ENCODE measurements at places on chromosomes 4 and X.

GRCh38 chr4:102623622-102624021, 122.5 kb downstream of the NFKB1 start:
- no peaks in the 10 kb centered on the region for H3K27me3 ChIP-seq
- peaks cover 9% of the 10 kb centered on the region for H3K4me1 ChIP-seq
- no peak overlapping the region for H3K27ac ChIP-seq
- no peak for DNase-seq

DNA sequence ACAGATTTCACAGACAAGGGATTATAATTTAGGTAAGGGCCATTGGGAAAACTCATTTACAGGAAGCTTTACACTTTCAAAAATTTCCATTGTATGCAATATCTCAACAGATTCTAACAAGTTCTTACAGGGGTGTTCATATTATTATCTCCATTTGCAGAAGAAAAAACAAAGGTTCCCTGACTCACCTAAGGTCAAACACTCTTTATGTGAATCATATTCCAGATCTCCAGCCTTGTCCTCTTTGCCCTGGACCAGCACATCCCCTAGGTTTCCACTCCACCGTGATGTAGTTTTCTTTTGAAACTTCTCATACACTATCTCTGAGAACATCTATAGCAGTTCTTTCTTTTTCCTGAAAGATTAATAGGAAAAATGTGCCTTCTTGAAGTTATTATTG, 96.4 kb upstream of the HS3ST1 start:
- no peaks in the 10 kb centered on the region for H3K36me3 ChIP-seq
- H3K4me3 ChIP-seq = no peak overlapping the region
- H3K27ac ChIP-seq = no peak overlapping the region
- H3K4me1 ChIP-seq = no peaks in the 10 kb centered on the region

- no peak for DNase-seq
- no peak overlapping the region for H3K27ac ChIP-seq
- no peaks in the 10 kb centered on the region for H3K4me1 ChIP-seq
- H3K4me3 ChIP-seq = no peak overlapping the region
- no peaks in the 10 kb centered on the region for H3K27me3 ChIP-seq
- no peaks in the 10 kb centered on the region for H3K36me3 ChIP-seq
Measured at GRCh38 chr4:91958596-91958995, 345.2 kb upstream of the GRID2 start.

DNA sequence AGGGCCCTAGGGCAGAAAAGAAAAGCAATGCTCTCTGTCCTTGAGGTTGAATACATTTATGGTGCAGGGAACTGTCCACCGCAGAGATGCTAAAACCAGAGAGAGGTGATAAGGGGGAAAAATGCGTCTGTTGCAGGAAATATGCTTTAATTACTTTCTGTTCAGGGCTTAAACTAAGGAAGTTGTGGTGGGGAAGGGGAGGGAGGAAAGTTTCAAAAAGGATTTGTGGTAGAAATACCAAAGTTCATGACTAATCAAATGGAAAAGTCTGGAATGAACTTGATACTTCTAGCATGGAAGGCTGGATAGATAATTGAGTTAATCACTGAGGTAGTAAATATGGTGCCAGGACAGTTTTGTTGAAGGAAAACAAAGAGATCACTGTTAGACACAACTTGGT, 99.0 kb downstream of the ASB9 start:
- H3K36me3 ChIP-seq = no peaks in the 10 kb centered on the region
- H3K27me3 ChIP-seq = peaks cover 17% of the 10 kb centered on the region
- H3K27ac ChIP-seq = no peak overlapping the region

- H3K4me3 ChIP-seq = no peak overlapping the region
- no peaks in the 10 kb centered on the region for H3K36me3 ChIP-seq
- H3K4me1 ChIP-seq = no peaks in the 10 kb centered on the region
- DNase-seq = no peak
- no peaks in the 10 kb centered on the region for H3K27me3 ChIP-seq
Measured at GRCh38 chr4:4182835-4183568, 43.7 kb downstream of the OTOP1 start.

- no peaks in the 10 kb centered on the region for H3K4me1 ChIP-seq
- no peaks in the 10 kb centered on the region for H3K27me3 ChIP-seq
- no peak overlapping the region for H3K4me3 ChIP-seq
- DNase-seq = no peak
- H3K27ac ChIP-seq = no peak overlapping the region
Measured at GRCh38 chrX:2863646-2864045, 34.9 kb downstream of the GYG2 start.

GRCh38 chr4:8726344-8726851, 133.8 kb downstream of the CPZ start:
- H3K27me3 ChIP-seq = no peaks in the 10 kb centered on the region
- peaks cover 9% of the 10 kb centered on the region for H3K4me1 ChIP-seq
- peak; percentile 21 for DNase-seq
- no peak overlapping the region for H3K27ac ChIP-seq
- no peaks in the 10 kb centered on the region for H3K36me3 ChIP-seq

DNA sequence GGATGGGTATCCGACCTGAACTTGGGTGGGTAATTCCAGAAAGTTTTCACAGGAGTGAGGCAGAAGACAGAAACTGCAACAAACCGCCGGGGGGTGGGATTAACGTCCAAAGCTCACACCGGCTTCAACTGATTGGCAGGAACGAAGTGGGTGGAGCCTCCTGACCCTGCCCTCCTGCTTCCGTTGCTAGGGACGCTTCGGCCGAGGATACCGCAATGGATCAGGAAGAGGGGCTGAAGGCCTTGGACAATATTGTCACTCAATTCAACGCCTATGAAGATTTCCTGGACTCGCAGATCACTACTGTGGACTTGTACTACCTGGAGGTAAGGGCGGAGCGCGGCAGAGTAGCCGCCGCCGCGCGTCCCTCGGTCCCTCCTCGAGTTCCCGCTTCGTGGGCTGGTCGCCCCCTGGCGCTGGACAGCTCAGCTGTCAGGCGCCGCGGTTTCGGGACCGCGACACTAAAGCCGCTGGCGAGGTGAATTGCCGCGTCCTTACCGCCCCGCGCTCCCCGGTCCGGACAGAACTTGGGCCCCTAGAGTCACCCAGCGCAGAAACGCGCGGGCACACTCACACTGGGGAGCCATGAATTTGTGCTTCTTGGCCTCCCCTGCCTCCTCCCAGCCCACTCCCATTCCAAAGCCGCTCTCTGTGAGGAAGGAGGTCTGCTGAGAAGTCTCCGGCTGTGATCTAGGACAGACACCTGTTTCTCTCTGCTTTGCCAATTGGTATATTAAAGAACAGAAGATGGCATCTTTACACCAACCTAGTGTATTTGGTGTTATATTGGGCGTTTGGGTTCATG, at the start of gene CFAP299:
CFAP299 (plus strand) TSS at position 177 of the 805 bp plus-strand sequence.
- no peaks in the 10 kb centered on the region for H3K27me3 ChIP-seq
- H3K36me3 ChIP-seq = no peaks in the 10 kb centered on the region
- DNase-seq = peak; percentile 71

- no peak overlapping the region for H3K4me3 ChIP-seq
- H3K4me1 ChIP-seq = no peaks in the 10 kb centered on the region
- no peaks in the 10 kb centered on the region for H3K36me3 ChIP-seq
- no peaks in the 10 kb centered on the region for H3K27me3 ChIP-seq
- peak; percentile 33 for DNase-seq
- no peak overlapping the region for H3K27ac ChIP-seq
Measured at GRCh38 chr4:4259484-4260100, 11.6 kb upstream of the TMEM128 start.

DNA sequence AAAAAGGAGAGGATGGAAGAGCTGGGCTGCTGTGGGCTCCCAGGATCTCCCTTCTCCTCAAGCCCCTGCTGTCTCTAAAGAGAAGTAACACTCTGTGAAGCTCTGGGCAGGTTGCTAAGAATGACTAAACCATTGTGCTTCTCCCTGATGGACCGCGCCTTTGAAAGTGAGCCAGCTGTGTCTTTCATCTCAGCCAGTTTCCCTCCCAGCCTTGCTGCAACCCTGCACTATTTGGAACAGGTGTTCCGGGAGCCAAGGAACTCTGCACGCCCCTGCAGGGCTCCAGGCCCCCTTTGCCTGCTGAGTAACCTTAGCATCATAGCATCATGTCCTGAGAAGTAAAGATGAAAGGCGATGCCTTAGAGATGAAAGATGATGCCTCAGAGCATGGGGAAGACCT, 39.7 kb downstream of the SMIM20 start:
- no peak overlapping the region for H3K27ac ChIP-seq
- H3K36me3 ChIP-seq = no peaks in the 10 kb centered on the region
- H3K4me3 ChIP-seq = no peak overlapping the region
- peak; percentile 76 for DNase-seq
- no peaks in the 10 kb centered on the region for H3K4me1 ChIP-seq
- no peaks in the 10 kb centered on the region for H3K27me3 ChIP-seq

DNA sequence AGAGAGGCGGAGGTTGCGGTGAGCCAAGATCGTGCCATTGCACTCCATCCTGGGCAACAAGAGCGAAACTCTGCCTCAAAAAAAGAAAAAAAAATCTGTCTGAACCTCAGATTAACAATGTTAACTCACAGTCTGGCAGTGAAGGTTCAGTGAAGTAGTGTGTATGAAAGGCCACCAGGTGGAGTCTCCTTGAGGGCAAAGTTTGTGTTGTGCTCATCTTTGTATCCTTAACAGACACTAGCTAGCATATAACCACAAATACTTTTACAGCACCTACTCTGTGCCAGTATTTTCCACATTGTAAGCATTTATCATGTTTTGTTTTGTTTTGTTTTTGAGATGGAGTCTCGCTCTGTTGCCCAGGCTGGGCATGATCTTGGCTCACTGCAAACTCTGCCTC, 46.0 kb upstream of the MGST2 start:
- H3K4me1 ChIP-seq = no peaks in the 10 kb centered on the region
- no peak overlapping the region for H3K4me3 ChIP-seq
- DNase-seq = peak; percentile 22
- no peaks in the 10 kb centered on the region for H3K36me3 ChIP-seq
- no peaks in the 10 kb centered on the region for H3K27me3 ChIP-seq

- no peaks in the 10 kb centered on the region for H3K27me3 ChIP-seq
- H3K27ac ChIP-seq = no peak overlapping the region
- no peaks in the 10 kb centered on the region for H3K4me1 ChIP-seq
- DNase-seq = no peak
Measured at GRCh38 chrX:144732588-144732987, 514.7 kb upstream of the SPANXN1 start.

- H3K36me3 ChIP-seq = peaks cover 3% of the 10 kb centered on the region
- peak; percentile 66 for DNase-seq
- peaks cover 37% of the 10 kb centered on the region for H3K4me1 ChIP-seq
- no peak overlapping the region for H3K4me3 ChIP-seq
Measured at GRCh38 chr4:85928775-85929591, 430.9 kb downstream of the MAPK10 start.

GRCh38 chrX:11540532-11541377, 125.0 kb downstream of the ARHGAP6 start:
- peaks cover 14% of the 10 kb centered on the region for H3K27me3 ChIP-seq
- H3K4me3 ChIP-seq = no peak overlapping the region
- peak; percentile 21 for DNase-seq
- H3K36me3 ChIP-seq = no peaks in the 10 kb centered on the region
- no peaks in the 10 kb centered on the region for H3K4me1 ChIP-seq

GRCh38 chr4:103719105-103719829, 518 bp downstream of the TACR3 start:
- H3K27ac ChIP-seq = no peak overlapping the region
- DNase-seq = no peak
- H3K36me3 ChIP-seq = no peaks in the 10 kb centered on the region

- no peak for DNase-seq
- no peaks in the 10 kb centered on the region for H3K36me3 ChIP-seq
- no peak overlapping the region for H3K27ac ChIP-seq
- H3K4me3 ChIP-seq = no peak overlapping the region
- H3K27me3 ChIP-seq = peaks cover 71% of the 10 kb centered on the region
Measured at GRCh38 chr4:5926598-5926997, 33.7 kb upstream of the CRMP1 start.

DNA sequence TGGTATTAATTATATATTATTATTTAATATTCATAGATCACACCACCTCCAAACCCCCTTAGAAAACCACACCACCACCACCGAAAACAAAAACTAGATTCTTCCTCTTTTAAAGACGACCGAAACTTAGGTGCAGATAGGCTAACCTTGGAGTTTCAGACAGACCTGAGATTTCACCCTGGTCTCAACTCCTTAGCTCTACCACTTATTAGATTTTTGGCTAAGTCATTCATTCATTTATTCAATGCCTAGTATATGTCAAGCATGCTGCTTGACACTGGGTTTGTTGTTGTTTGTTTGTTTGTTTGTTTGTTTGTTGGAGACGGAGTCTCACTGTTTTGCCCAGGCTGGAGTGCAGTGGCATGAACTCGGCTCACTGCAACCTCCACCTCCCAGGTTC, 9.5 kb upstream of the BMP2K start:
- no peak for DNase-seq
- H3K4me3 ChIP-seq = no peak overlapping the region
- no peaks in the 10 kb centered on the region for H3K4me1 ChIP-seq

GRCh38 chrX:150044556-150044955, 106.3 kb upstream of the EOLA2 start:
- no peak for DNase-seq
- H3K27ac ChIP-seq = no peak overlapping the region
- H3K4me3 ChIP-seq = no peak overlapping the region
- H3K4me1 ChIP-seq = no peaks in the 10 kb centered on the region
- H3K27me3 ChIP-seq = no peaks in the 10 kb centered on the region
- no peaks in the 10 kb centered on the region for H3K36me3 ChIP-seq

DNA sequence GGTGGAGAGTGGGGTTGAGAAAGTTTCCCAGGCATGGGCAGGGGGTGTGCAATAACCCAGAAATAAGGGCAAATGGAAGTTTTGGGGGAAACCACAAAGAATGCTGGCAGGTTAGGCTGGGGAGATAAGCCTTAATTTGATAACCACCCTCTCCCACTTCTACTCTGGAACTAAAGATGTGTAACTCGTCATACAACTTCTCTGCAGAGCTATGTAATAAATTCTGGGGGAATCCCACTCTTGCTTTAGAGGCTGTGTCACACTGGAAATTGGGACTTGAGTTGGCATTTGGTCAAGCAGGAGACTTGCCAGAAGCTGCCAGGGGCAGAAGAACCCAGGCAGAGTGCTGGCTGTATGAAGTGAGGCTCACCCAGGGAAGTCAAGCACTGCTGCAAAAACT, 170.9 kb upstream of the CPEB2 start:
- peaks cover 27% of the 10 kb centered on the region for H3K4me1 ChIP-seq
- no peaks in the 10 kb centered on the region for H3K36me3 ChIP-seq
- DNase-seq = no peak
- H3K4me3 ChIP-seq = no peak overlapping the region
- no peaks in the 10 kb centered on the region for H3K27me3 ChIP-seq

DNA sequence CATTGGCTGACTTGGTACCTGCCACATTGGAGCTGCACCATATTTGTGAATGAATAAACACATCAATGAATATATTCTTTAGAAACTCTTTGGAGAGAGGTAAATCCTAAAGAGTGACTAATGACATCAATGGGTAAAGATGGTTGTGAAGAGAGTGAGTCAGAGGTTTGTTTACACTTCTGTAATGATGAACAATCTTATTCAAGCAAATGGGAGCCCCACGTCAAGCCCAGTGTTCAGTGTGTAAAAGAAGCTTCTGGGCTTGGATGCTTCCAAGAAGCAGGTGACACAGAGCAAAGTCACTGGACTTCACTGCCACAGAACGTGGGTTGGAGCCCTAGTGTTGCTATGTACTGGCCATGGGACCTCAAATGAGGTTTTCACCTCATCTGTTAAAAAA, 319.0 kb downstream of the STK32B start:
- no peaks in the 10 kb centered on the region for H3K36me3 ChIP-seq
- H3K27me3 ChIP-seq = no peaks in the 10 kb centered on the region
- no peak for DNase-seq

Data from stomach (tissue), 19 donors.